EH (cell line): ENCODE measurements at places on chromosomes 4 and X.

- no peak for DNase-seq
Measured at GRCh38 chrX:31058284-31058683, 13.6 kb downstream of the FTHL17 start.

- peak; percentile 68 for DNase-seq
Measured at GRCh38 chr4:37653601-37654000, 32.6 kb downstream of the RELL1 start.

GRCh38 chr4:176358083-176358469 is 38.3 kb downstream of the SPCS3 start:
- no peak for DNase-seq

GRCh38 chr4:97577004-97577403 is 566.3 kb downstream of the STPG2 start:
- DNase-seq = no peak

DNA sequence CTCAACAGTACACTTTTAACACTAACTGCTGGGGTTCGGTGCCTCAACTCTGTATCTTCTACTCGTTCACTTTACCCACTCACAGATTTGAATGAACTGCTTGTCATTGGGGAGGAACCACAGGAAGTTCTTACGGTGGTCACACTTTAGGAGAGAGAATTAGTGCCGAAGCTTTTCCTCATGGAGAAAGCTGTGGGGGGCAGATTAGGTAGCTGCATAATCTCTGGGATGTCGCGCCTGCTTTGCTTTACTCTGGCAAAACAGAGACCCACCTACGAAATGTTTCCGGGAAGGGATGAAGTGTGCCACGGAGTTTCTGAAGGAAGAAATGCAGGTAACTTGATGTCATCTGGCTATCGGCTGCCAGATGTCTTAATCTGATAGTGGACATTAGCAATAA is 949.7 kb upstream of the TENM3 start:
- DNase-seq = no peak

DNA sequence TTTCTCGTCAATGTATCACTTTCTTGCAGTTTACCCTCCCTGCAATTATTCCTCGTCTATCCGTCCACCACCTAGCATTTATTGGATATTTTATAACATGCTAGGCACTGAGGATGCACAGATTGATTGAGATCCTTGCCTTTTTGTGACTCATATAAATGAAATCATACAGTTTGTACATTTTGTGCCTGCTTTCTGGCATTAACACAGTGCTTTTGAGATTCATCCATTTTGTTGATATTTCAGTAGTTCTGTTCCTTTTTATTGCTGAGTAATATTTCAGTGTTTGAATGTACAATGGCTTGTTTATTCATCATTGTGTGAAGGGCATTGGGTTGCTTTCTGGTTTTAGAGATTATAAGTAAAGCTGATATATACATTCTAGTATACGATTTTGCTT is 841 bp downstream of the TBC1D19 start:
- no peak for DNase-seq

DNA sequence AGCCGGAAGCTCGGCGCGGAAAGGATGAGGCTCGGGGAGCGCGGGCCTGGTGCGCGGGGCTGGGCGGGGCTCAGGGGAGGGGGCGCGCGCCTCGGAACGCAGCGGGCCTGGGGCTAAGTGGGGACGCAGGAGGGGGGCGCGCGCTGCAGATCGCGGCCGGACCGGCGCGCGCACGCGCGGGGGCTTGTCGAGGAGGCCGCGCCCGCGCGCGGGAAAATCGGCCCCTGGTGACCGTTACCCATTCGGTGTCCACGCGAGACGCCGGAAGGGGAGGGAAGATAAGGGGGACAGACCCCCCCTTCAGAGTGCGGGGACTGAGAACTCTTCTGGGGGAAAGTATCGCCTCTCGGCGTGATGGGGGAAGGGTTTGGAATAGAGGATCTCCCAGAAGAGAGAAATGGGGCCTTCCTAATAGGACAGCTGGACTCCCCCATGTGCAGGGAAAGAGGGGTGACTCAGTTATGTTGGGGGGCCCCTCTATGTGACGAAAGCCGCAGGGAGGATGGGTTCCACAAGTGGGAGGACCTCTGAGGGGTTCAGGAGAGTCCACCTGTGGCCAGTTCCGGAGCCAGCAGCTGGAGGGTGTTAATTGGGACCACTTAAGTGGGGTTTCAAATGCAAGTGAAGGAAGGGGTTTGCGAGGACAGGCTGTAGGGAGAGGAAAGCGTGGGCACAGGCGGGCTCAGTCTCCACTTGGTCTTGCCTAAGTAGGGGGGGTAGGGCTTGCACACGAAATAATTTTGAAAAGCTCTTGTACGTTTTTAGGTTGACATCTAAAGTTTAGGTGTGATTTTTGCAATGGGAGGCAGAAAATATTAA is 584 bp downstream of the SUV39H1 start:
- peak; percentile 54 for DNase-seq

DNA sequence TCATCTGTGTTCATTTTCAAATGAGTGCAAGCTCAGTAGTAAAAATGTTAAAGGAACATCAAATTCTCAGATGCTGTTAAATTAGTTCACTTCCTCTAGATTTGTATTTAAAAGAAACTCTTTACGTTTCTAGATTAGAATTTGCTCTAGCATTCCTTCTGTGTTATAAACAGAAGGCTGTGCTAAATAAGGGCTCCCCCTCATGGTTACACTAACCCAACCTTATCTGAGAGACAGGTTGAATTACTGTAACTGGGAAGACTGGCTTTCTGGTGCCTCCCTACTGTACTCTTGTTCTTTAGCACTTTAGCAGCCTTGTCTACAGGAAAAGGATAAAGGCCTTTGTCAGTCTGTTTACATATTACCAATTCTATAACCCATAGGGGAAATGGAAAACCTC is 56.8 kb downstream of the RXFP1 start:
- peak; percentile 52 for DNase-seq

GRCh38 chr4:140289486-140289885 is 84.0 kb upstream of the SCOC start:
- no peak for DNase-seq

- no peak for DNase-seq
Measured at GRCh38 chrX:13827298-13828090, 10.6 kb upstream of the GPM6B start.

GRCh38 chr4:183101956-183102480 is 3.0 kb downstream of the WWC2 start:
- DNase-seq = no peak

- no peak for DNase-seq
Measured at GRCh38 chr4:87527431-87528220, 1.6 kb downstream of the SPARCL1 start.

DNA sequence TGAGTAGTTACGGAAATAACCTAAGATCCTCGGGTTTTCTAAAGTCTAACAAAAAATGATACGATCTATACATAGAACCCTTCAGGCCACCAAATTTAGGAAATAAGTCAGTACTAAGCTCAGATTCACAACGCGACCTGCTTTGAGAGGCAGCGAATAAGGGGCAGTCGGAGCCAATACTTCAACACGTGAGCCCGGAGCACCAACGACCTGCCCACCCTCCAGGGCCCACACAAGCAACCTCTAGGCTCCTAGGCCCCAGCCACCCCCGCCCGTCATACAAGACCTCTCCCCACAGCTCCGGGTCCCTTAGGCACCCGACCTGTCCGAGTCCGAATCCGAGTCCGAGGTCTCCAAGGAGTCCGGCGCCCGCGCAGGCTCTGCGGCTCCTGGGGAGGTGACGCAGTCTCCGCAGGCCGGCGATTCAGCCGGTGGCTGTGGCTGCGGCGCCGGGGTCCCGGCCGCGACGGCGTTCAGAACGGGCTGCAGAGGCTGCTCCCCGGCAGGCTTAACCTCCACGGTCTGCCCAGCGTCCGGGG is 580 bp downstream of the NAF1 start:
- DNase-seq = peak; percentile 55

DNA sequence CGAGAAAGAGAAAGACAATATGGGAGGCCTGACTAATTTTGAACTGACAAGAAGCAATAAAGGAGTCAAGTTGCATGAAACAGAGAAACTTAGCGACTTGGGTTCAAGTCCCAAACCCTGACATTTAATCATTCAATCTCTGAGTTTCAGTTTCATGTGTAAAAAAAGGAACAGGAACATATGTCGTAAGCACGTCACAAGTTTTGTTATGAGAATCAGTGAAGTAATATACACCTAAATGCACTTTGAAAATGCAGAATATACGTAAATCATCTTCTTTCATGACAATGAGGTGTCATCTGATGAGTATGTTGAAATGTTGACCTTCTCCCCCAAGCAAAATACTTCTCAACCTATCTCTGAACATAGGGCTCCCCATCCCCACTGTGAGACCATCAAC is 10.4 kb downstream of the ACOT9 start:
- DNase-seq = no peak

DNA sequence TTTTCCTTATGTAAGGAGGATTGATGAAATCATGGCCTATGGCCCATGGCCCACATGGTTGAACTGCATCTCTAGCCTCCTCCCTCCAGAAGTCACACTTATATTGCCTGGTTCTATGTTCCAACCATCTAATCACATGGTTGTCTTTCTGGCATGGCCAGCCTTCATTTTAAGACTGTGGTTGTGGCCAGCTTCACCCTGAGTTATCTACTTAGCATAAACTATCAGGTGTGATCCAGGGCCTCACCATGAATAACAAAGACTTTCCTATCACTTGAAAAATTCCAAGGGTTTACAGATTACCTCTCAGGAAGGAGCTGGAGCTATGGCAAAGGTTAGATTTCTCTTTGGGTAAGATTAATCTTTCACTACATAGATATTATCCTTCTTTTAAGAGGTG is 222.8 kb downstream of the SNCA start:
- DNase-seq = no peak

- DNase-seq = peak; percentile 28
Measured at GRCh38 chr4:158492391-158492790, 29.3 kb upstream of the RXFP1 start.

- no peak for DNase-seq
Measured at GRCh38 chr4:47667552-47667951, 170.3 kb downstream of the CORIN start.

DNA sequence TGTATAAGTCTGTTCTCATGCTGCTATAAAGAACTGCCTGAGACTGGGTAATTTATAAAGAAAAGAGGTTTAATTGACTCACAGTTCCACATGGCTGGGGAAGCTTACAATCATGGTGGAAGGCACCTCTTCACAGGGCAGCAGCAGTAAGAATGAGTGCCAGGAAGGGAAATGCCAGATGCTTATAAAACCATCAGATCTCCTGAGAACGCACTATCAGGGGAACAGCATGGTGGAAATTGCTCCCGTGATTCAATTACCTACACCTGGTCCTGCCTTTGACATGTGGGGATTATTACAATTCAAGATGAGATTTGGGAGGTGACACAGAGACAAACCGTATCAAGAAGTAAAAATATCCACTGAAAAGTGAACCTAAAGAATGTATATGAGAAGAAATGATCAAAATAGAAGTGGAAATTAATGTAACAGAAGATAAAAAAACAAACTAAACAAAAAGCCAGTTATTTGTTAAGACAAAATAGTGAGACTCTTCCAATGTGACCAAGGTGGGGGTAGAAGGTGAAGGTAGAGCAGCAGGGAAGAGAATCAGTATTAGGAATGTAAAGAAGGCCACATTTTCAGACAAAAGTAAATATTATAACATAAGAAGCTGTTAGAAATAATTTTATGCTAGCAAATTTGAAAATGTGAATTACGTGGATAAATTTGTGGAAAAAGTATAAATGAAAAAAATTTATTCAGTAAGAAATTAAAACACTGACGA is 372.9 kb downstream of the NKX6-1 start:
- DNase-seq = no peak

- DNase-seq = no peak
Measured at GRCh38 chrX:122055460-122055859, 1008.0 kb downstream of the GLUD2 start.

- no peak for DNase-seq
Measured at GRCh38 chr4:48490680-48491513, 845 bp downstream of the ZAR1 start.

GRCh38 chr4:151226004-151226932 is 50.7 kb upstream of the PRSS48 start:
- peak; percentile 87 for DNase-seq

DNA sequence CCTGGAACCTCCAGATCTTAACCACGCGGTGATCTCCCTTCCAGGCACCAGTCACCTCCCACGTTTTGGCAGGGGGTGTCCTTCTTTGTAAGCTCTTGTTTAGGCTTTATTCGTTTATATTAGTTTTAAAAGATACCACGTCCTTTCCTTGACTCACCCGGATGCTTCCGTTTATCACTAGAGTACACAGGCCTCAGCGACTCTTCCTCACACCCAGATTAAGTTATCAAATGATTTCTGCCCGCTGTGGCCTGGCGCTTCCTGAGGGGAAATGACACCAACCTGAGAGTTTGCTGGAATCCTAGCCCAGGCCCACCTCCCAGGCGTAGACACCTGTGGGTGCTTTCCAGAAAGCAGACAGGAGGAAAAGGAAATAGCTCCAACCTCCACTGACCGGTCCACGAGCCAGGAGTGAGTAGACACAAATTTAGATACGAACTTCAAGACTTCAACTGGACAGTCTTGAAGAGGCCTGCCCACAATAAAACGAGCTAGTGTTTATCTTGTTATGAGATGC is 756 bp upstream of the ADAMTS3 start:
- peak; percentile 3 for DNase-seq

GRCh38 chr4:186820391-186820891 is 96.8 kb upstream of the FAT1 start:
- DNase-seq = peak; percentile 84

DNA sequence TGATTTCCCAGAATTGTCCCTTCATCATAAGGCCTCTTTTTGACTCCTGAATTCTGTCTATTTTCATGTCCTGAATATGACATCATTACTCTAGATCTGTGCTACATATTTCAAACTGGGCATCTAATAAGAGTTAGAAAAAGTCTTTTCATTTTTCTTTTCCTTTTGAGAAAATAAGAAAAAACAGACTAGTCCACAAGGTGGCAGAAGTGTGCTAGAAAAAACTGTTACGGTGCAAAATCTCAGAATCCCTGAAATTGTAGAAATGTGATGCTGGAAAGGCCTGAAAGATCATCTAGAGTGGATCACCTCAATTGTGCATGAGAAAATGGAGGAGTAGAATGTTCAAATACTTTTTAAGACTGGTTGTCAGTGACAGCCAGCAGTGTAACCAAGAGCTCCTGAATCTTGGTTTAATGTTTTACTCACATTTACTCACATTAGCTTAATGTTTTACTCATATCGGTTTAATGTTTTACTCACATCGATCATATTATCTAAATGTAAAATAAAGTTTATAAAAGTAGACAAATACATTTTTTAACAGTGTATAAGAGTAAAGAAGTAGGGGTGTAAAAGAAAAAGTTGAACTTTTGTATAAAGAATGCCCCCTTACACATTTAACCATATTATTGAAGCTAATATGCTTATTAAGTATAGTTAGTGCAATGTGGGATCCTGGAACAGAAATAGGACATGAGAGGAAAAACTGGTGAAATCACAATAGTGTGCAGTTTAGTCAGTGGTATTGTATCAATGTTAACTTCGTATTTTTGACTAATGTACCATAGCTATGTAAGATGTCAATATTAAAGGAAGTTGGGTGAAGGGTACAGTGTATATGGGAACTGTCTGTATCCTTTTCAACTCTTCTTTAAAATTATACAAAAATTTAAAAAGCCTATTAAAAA is 15.2 kb downstream of the ASB11 start:
- DNase-seq = peak; percentile 18

- DNase-seq = no peak
Measured at GRCh38 chr4:45954276-45954675, 169.6 kb downstream of the GABRG1 start.
